ENCODE measurements at places on chromosomes 7 and 10.

GRCh38 chr7:98685541-98685940 lies 68.5 kb downstream of the NPTX2 start:
- no peak for DNase-seq

DNA sequence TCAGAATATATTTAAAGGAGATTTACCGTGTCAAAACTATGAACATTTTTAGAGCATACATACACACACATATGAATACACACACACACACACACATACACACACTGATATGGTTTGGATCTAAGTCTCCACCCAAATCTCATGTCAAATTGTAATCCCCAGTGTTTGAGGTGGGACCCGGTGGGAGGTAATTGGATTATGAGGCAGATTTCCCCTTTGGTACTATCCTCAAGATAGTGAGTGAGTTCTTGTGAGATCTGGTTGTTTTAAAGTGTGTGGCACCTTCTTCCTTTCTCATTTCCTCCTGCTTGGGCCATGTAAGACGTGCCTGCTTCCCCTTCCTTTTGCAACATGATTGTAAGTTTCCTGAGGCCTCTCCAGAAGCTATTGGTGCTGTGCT lies 515.0 kb upstream of the ZMIZ1 start:
- no peak for DNase-seq

- DNase-seq = no peak
Measured at GRCh38 chr7:43439631-43440401, 143.1 kb upstream of the STK17A start.

- no peak for DNase-seq
Measured at GRCh38 chr10:108358912-108359311, 1194.4 kb upstream of the SORCS1 start.

- DNase-seq = no peak
Measured at GRCh38 chr10:94315975-94316464, 46.7 kb downstream of the NOC3L start.

DNA sequence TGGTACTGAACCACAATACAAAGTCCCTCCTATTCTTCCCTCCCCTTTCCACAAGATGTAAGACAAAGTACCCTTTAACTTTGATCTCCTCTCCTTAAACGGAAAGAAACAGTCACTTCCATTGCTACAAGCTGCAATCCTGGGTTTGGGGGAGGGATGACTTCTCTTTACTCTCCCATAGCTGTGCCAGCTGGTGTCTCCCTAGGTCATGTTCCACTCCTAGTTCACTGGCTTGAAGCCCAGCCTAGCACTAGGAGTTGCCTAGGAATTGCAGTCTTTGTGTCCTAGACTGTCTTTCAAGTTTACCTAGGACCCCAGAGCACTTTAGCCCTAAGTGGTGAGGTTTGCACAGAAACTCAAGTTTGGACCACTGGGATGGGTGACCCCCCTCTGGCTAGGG lies 311.1 kb downstream of the HPSE2 start:
- no peak for DNase-seq

GRCh38 chr7:149620961-149621360 lies 123.4 kb upstream of the ZNF746 start:
- DNase-seq = peak; percentile 56

DNA sequence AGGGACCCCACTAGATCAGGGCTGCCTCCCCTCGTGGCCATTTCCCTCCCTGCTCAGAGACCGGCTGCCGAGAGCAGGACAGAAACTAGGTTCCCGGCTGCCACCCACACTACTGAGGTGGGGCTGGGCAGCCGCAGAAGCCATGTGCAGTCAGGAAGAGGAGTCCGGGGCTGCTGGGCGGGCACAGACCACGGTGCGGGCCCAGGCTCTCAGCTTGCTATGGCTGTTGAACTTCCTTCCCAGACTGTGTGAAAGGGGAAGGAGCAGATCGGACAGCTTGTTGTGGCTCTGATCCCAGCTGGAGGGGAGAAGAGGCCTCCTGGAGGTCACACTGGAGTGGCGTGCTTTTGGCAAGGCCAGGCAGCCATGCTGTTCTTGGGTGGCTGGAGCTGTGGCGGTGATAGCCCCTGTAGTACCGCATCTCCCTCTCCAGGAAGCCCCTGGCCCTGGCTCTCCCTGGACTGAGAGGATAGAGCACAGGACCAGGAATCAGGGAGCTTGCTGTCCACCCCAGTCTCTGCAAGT lies 56.8 kb downstream of the HK1 start:
- DNase-seq = peak; percentile 77

GRCh38 chr10:75496191-75496567 lies 64.8 kb downstream of the LRMDA start:
- DNase-seq = no peak

DNA sequence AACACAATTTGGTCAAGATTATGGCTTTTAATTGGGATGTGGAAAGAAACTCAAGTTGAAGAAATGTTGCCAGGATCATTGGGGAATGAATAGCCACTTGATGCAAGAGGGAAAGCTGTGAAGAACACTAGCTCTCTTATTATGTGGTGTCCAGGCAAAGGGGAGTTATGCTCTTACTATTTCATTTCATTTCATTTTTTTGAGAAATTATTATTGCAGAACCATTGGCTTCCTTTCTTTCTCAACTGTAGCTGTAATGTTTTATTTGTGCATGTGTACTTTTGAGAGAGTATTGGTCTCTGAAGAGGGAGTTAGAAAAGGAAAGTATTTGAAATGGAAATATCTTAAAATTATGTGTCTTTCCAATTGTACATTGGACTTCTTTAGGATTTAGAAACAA lies 312.6 kb upstream of the BMPER start:
- DNase-seq = no peak

DNA sequence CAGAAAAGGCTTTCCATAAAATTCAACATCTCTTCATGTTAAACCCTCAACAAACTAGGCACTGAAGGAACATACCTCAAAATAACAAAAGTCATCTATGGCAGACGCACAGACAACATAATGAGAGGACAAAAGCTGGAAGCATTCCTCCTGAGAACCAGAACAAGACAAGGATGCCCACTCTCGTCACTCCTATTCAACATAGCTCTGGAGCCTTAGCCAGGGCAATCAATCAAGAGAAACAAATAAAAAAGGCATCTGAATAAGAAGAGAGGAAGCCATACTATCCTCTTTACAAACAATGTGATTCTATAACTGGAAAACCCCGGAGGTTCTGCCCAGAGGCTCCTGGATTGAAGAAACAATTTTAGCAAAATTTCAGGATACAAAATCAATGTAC lies 251.0 kb downstream of the MALRD1 start:
- DNase-seq = no peak

DNA sequence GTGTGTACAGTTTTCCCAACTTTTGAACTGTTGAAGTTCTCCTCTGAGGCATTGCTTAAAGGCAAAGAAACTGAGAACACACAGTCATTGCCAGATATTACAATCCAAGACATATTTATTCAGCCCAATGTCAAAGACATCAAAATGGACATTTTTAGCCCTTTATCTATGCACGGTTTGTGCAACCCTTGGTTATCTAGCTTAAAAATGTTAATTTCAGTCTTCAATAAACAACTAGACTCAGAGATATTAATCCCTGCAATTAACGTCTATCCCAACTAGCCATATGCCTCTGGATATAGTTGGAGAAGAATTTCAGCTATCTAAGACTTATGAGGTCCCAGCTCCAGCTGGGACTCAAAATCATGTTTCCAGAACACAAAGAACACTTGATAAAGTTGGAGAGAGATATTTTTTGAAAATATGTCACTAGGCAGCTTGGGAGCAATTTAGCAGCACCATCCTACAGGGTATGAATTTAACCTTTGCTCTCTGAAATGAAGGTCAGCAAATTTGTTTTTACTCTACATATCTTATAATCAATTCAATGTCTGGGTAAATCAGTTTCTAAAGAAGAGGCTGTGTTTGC lies 357.0 kb downstream of the RNLS start:
- no peak for DNase-seq
